Panc1 (cell line): ENCODE measurements at places on chromosomes 5 and 9. TPM values are rescaled to one million over a fixed set of nuclear protein-coding genes. Genes with fewer than 3 reads are reported as not detected.

The TAF9 gene
- 142 TPM for total RNA-seq

The RNF145 gene
- 81.8 TPM for total RNA-seq

The SPINK6 gene
- not detected for total RNA-seq

The BTNL3 gene
- not detected for total RNA-seq

The PCDHB12 gene
- 0.44 TPM for total RNA-seq

The CDX1 gene
- not detected for total RNA-seq

The GRM6 gene
- not detected for total RNA-seq

DNA sequence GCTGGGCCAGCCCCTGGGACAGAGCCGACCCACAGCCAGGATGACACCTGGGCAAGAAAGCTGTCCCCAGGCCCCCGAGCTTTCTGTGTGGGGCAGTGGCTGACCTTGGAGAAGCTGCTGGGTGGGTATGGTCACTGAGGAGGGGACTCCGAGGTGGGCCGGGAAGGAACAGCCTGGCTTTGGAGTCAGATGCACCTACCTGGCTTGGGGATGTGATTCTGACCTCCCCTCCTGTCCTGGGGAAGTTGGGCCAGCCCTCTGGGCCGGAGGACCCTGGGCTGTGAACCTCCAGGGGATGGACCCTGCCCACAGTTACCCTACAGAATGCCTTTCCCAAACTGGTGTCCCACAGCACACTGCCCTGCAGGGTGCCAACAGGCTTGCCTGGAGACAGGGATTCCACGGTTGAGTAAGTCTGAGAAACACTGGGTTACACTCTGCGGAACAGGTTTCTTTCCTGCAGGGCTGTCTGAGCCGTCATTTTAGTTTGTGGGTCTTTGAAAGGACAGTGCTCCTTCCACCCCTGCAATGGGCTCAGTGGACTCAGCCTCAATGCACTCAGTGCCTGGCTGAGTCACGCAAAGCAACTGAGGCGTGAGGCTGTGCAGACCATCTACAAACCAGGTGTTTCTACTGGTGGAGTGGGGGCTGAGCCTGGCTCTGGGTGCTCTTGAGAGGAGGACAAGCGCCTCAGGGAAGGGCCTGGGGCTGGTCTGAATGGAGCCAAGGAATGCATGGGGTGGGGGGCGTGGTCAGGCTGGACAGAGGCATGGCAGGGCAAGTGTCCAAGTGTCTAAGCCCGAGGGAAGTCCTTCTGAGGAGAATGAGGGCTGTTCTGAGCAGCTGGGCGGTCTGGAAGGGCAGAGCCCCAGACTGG is 41.3 kb upstream of the PHYKPL start:
- DNase-seq: no peak

DNA sequence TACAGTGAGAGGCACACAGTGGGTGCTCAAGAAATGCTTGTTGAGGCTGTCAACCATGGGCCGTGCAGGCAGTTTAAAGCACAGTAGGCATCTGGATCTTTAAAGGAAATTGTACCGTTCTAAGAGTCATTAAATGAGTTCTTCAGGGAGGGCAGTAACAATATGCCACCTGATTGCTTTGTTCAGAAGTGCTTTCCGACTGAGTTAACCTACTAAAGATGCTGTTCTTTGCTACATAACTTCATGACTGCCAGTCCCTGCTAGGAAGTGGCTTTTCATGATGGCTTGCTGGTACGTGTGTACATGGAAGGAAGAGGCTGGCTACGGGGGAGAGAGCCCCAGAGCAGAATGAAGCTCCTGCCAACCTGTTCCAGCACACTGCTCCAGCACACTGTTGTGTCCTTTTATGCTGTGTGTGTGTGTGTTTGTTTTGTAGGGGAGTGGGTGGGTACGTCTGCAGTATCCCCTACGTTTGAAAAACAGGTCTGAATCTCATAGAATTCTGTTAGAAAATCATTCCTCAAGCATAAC is 41.9 kb upstream of the PPP2R2B start:
- DNase-seq: no peak

DNA sequence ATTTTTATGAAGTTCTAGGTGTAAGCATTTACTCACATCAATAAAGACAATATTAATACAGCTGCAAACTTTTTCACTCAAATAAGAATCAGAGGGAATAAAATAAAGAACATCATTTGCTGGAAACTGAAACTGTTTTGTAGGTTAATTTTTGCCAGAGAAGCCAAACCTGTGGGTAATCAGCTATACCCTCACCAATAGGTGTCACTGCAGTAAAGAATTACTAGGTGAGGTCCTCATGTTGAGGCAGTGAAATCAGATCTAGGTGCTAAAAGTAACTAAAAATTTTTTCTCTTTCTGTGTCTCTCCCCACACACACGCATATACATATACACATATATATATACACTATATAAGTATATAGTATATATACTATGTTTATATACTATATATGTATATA is 1016.3 kb upstream of the SEMA6A start:
- DNase-seq: no peak

- DNase-seq: no peak
Measured at GRCh38 chr5:134240421-134240962, 14.6 kb upstream of the PPP2CA start.

GRCh38 chr9:80146466-80146865 is 574.7 kb downstream of the TLE4 start:
- no peak for DNase-seq

GRCh38 chr5:33761139-33761538 is 130.7 kb downstream of the ADAMTS12 start:
- DNase-seq: no peak

- DNase-seq: no peak
Measured at GRCh38 chr5:374631-375335, 53.3 kb downstream of the AHRR start.

DNA sequence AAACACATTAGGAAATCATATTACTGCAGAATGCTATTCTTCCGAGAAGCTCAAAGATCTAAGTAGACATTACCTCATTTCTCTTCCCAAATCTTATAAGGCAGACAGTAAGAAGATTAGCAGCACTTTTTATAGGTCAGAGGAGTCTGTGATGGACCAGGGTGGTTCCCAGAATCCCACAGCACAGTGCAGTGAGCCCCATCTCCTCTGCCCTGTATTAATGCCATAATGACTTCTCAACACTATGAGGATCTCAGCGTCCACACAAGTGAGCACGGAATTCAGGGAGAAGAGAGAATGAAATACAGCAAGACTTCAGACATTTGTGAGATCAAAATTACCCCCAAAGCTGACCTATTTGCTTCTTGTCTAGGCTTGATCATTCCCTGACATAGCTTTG is 49.9 kb downstream of the PRUNE2 start:
- no peak for DNase-seq

DNA sequence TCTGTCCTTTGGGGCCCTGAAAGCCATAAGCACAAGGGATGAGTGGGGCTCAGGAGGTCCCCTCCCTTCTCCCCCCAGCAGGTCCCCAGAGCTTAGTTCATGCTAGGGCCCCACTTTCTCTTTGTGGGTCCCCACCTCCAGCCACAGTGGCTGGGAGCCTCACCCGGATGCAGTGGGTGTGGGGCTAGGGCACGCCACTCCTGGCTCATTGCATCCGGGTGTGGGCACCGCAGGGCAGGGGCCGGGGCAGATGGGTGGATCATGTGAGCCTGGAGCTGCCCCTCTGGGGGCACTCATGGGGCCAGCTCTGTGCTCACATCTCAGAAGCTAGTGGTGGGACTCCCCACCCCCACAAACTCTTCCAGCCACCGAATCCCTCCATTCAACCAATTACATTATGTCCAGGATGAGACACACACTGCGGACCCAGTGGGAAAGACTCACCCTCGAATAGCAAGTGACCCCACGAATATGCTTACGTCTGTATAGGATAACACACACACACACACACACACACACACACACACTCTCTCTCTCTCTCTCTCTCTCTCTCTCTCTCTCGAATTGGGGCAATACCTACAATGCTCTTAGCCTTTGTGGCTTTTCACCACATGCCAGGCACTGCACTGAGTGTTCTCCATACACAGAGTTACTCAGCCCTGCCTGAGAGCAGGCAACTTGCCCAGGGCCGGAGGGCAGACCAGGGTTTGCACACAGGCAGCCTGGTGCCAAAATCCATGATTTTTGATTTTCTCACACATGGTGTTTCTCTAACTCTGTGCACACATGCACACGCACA is 16.8 kb upstream of the PHYKPL start:
- DNase-seq: no peak

- no peak for DNase-seq
Measured at GRCh38 chr5:15513431-15513830, 13.5 kb downstream of the FBXL7 start.

DNA sequence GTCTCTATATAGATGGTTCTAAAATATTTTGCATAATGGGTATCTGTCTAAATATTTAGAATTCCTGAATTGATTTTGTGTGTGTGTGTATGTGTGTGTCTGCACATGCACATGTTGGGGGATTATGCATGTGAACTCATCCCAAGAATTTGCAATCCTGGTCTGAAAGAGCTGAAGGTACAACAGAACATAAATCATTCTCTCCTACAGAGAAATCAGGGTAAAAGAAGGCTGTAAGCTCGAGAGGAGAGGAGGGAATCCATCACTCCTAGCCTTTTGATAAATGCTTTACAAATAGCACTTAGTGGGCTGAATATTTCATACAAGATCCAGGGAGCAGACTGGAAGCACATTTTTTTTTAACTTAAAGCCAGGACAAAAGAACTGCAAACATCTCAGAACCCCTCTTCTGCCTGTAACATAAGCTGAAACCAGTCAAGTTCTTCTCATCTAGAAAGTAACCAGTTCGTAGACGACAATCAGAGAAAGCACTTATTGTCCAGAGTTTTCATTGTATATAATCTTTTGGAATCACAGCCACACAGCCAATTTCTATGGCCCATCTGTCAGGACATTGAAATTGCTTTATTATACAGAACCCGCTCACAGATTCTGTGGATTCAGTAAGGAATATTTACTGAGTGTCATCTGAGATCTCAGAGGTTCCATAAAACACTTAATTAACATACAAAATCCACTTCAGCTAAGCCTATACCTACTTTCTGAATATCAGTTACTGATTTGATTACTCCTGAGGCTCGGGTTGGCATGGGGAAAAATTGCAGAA is 541.4 kb upstream of the ZNF462 start:
- DNase-seq: no peak

DNA sequence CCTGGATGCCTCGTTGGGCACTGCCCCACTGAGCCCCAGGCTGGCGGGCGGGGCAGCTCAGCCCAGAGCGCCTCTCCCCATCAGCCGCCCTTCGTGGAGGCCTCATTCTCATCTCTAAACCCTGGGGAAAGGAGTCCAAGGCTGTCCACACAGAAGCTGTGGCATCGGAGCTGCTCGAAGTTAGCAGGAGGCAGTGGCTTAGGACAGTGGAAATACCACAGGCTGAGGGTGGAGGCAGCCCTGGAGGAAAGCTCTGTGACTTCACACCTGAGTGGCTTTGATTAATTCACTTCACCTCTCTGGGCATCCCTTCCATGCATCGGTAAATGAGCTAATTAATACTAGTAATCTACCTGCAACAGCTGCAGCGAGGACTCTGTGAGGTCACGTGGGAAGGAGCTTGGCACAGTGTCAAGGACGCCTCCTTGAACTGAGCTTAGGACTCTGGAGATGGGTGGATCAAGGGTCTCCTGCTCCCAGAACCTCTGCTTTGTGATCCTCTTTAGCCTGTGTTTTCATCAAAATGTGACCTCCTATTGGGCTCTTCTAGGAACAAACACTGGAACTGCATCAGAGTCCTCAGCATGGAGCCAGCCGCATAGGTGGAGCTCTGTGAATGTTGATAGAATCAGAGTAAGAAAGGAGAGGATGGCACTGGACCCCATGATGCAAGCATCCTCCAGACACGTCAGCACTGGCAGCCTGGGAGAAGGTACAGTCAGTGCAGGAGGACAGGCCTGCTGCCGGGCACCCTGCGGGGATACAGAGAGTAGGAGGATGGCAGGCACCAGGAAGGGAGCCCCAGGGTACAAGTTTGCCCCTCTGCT is 842 bp upstream of the ANGPTL2 start:
- no peak for DNase-seq

- no peak for DNase-seq
Measured at GRCh38 chr5:155008669-155009068, 4.9 kb upstream of the KIF4B start.

DNA sequence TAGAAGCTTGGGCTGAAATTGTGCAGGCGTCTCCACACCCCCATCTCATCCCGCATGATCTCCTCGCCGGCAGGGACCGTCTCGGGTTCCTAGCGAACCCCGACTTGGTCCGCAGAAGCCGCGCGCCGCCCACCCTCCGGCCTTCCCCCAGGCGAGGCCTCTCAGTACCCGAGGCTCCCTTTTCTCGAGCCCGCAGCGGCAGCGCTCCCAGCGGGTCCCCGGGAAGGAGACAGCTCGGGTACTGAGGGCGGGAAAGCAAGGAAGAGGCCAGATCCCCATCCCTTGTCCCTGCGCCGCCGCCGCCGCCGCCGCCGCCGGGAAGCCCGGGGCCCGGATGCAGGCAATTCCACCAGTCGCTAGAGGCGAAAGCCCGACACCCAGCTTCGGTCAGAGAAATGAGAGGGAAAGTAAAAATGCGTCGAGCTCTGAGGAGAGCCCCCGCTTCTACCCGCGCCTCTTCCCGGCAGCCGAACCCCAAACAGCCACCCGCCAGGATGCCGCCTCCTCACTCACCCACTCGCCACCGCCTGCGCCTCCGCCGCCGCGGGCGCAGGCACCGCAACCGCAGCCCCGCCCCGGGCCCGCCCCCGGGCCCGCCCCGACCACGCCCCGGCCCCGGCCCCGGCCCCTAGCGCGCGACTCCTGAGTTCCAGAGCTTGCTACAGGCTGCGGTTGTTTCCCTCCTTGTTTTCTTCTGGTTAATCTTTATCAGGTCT is at the start of gene C9orf72:
Gene C9orf72, minus strand, starts transcription at position 564 of the 716 bp plus-strand sequence. CDS start 6,361 bp downstream, outside the sequence.
- DNase-seq: no peak

GRCh38 chr5:44051591-44051990 is 337.6 kb downstream of the FGF10 start:
- DNase-seq: no peak

GRCh38 chr5:14108170-14108996 is 34.8 kb upstream of the TRIO start:
- peak; percentile 88 for DNase-seq

- no peak for DNase-seq
Measured at GRCh38 chr9:96073531-96074480, 198.3 kb downstream of the ERCC6L2 start.

DNA sequence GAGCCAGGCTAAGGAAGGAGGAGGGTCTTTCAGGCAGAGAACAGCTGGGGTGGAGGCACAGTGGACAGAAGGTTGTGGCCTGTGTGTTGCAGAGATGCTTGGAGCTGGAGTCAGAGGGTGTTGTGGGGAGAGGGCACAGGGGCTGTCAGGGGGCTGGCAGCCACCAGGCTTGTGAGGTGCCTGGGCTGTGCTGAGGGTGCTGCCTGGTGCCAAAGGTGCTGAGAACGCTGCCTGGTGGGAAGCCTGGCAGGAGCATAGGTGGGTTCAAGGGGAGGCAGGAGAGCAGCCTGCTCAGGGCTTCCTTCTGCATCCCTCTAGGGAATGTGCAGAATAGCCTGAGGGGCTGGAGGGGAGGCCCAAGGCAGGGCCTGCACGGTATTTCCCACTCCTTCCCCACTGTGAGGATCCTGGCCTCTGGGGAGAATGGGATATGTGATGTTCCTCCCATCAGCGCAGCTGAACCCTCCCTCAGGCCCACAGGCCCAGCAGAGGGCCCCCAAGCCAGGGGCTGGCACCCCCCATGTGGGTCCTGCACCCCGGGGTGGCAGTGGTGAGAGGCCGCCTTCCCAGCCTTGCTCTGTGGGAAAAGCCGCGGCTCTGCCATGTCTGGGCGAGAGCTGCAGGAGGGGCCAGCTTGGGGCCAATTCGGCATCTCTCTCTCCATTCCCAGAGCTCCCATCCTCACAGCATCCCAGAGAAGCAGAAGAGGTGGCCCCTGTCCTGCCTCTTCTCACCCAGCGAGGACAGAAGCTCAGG is 76.3 kb downstream of the CACNA1B start:
- DNase-seq: no peak
